ENCODE measurements at places on chromosomes 7 and 10. TPM values are rescaled to one million over a fixed set of nuclear protein-coding genes. Genes with fewer than 3 reads are reported as not detected.

IKZF1 gene
- polyA plus RNA-seq: not detected

ACTR3C gene
- not detected for polyA plus RNA-seq

CCDC3 gene
- 0.24 TPM for polyA plus RNA-seq

PRF1 gene
- not detected for polyA plus RNA-seq

LEP gene
- polyA plus RNA-seq: not detected

IFIT2 gene
- 1.1 TPM for polyA plus RNA-seq

- H3K27ac ChIP-seq: peak overlapping the region; percentile 42
- H3K36me3 ChIP-seq: no peaks in the 10 kb centered on the region
- peaks cover 1% of the 10 kb centered on the region for H3K27me3 ChIP-seq
- peak; percentile 92 for DNase-seq
Observed at GRCh38 chr10:33412653-33413361, 78.3 kb upstream of the NRP1 start.

DNA sequence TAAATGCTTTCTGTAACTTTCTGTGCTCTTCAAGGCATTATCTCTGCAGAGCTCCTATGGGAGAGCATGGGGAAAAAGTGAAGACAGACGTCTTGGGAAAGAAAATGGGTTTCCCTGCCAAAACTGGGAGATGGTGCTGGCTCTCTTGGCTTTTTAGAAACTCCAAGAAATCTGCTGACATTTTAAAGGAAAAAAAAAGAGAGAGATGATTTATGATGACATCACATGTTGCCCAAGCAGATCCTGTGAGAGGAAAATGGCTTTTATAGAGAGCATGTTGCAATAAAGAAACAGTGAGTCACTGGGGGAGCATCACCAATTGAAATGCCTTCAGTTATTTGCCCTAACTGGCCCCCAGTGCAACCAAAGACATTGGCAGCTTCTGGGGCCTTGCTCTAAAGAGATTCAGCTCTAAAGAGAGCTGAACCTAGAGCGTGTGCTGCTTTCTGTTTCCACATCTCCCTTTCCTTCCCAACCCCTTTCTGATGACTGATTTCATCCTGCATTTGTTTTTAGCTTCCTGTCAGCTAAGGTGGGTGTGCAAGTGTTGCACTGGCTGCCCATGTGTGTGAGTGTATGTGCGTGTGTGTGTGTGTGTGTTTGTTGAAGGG lies 37.7 kb downstream of the LRMDA start:
- peak overlapping the region; percentile 93 for H3K27ac ChIP-seq
- H3K4me1 ChIP-seq: peaks cover 10% of the 10 kb centered on the region
- H3K27me3 ChIP-seq: peaks cover 13% of the 10 kb centered on the region
- H3K4me3 ChIP-seq: no peak overlapping the region
- peak; percentile 84 for DNase-seq

- H3K36me3 ChIP-seq: 0 out of 2 replicates have a peak, but pooled peaks cover 1% of the 10 kb centered on the region
- no peaks in the 10 kb centered on the region for H3K27me3 ChIP-seq
- H3K4me1 ChIP-seq: 0 out of 2 replicates have a peak, but pooled peaks cover 5% of the 10 kb centered on the region
- no peak overlapping the region for H3K4me3 ChIP-seq
- DNase-seq: no peak
Observed at GRCh38 chr7:6269527-6269926, 2.9 kb downstream of the CYTH3 start.

DNA sequence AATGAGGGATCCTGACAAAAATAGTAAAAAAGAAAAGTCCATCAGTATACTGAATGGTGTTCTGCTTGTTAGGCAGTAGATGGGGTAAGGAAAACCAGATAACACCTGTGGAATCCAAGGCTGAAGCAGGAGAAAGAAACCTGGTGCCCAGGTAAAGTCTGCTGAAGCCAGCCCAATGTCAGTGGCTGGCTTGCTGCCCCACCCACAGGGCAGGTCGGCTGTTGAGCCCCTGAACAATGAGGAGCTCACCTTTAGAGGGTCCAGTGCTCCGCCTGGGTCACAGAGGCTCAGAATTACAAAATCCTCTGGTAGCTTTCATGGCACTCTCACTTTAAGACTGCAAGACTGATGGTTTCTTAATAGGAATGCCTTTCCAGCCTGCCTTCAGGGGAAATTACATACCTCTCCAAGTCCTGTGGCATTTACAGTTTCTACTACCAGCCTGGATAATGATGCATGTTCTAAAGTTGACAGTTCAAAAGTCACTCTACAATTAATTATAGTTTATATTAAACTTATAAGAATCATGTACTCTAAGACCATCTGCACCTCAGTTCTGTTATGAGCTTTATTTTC lies 23.8 kb downstream of the DHX32 start:
- no peak overlapping the region for H3K4me3 ChIP-seq
- no peaks in the 10 kb centered on the region for H3K4me1 ChIP-seq
- H3K36me3 ChIP-seq: peaks cover 15% of the 10 kb centered on the region
- no peak for DNase-seq
- no peak overlapping the region for H3K27ac ChIP-seq

GRCh38 chr10:5314840-5315239 lies 49.9 kb upstream of the UCN3 start:
- DNase-seq: no peak
- 0 out of 2 replicates have a peak, but pooled peaks cover 1% of the 10 kb centered on the region for H3K27me3 ChIP-seq
- H3K27ac ChIP-seq: no peak overlapping the region
- no peaks in the 10 kb centered on the region for H3K4me1 ChIP-seq

ABLIM1 gene
- 8.1 TPM for polyA plus RNA-seq

- no peaks in the 10 kb centered on the region for H3K36me3 ChIP-seq
- H3K4me1 ChIP-seq: no peaks in the 10 kb centered on the region
- H3K4me3 ChIP-seq: no peak overlapping the region
Observed at GRCh38 chr10:71009126-71009525, 120.8 kb upstream of the PCBD1 start.

ENTPD1 gene
- not detected for polyA plus RNA-seq

TMEM196 gene
- polyA plus RNA-seq: not detected

- peaks cover 3% of the 10 kb centered on the region for H3K4me1 ChIP-seq
- DNase-seq: no peak
- peaks cover 14% of the 10 kb centered on the region for H3K36me3 ChIP-seq
- H3K27me3 ChIP-seq: no peaks in the 10 kb centered on the region
- no peak overlapping the region for H3K27ac ChIP-seq
- no peak overlapping the region for H3K4me3 ChIP-seq
Observed at GRCh38 chr7:44110719-44111635, 6.8 kb downstream of the AEBP1 start.

DNA sequence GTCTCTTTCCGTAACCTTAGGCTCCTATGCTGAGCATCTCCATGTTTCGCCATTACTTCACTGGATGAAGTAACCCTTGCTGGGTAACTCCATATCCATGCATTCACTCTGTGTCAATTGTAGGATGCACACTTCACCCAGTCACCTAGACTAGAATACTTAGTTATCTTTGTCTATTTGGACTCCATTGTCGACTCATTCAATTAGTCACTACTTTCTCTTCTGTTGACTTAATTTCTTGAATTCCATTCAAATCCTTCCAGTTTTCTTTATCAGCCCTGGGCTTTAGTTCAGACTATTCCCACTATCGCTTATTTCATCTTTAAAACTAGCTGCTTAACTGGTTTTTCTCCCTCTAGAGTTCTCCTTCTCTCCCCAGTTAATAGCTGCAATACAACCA lies 111.3 kb upstream of the TNS3 start:
- peak; percentile 76 for DNase-seq
- no peaks in the 10 kb centered on the region for H3K36me3 ChIP-seq
- H3K4me3 ChIP-seq: no peak overlapping the region

SFTPD gene
- polyA plus RNA-seq: not detected

DDX21 gene
- polyA plus RNA-seq: 33.9 TPM

GFRA1 gene
- 9.5 TPM for polyA plus RNA-seq

DNA sequence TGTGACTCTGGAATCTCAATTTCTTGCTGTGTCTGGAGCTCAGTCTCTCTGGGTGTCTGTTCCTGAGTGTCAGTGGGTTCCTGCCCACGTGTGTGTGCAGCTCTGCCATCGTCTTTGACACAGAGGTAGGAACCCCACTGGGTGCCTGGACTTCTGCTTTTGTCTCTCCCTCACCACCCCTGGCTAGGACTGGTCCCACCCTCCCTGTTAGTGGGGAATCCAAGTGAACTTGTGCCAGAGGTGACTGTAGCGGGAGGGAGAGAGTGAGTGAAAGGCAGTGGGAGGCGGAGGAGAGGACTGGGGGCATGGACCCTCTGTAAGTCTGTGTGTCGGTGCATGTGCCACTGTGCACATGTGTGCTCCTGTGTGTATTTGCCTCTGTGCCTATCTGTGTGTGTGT lies 299.9 kb upstream of the ZMIZ1 start:
- no peak overlapping the region for H3K4me3 ChIP-seq
- DNase-seq: no peak
- no peak overlapping the region for H3K27ac ChIP-seq
- no peaks in the 10 kb centered on the region for H3K36me3 ChIP-seq
- H3K27me3 ChIP-seq: peaks cover 2% of the 10 kb centered on the region

DNA sequence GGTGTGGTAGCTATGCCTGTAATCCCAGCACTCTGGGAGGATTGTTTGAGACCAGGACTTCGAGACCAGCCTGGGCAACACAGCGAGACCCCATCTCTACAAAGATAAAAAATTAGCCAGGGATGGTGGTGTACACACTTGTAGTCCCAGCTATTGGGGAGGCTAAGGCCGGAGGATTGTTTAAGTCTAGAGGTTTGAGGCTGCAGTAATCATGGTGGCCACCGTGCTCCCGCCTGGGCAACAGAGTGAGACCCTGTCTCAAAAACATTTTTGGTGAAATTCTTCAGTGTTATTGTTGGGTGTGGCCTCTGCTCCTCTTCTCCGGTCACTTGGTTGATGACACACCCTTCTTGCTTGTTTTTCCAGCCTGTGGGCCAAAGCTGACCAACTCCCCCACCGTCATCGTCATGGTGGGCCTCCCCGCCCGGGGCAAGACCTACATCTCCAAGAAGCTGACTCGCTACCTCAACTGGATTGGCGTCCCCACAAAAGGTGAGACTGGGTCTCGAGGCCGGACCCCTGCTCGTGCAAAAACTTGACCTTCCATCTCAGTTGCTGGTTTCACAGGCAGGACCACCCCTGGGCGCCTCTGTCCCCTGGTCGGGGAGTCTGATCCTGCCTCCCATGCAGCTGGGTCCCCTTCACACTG lies 10.6 kb downstream of the PFKFB3 start:
- no peak for DNase-seq
- H3K27ac ChIP-seq: no peak overlapping the region
- H3K4me3 ChIP-seq: no peak overlapping the region
- H3K36me3 ChIP-seq: peaks cover 49% of the 10 kb centered on the region

DNA sequence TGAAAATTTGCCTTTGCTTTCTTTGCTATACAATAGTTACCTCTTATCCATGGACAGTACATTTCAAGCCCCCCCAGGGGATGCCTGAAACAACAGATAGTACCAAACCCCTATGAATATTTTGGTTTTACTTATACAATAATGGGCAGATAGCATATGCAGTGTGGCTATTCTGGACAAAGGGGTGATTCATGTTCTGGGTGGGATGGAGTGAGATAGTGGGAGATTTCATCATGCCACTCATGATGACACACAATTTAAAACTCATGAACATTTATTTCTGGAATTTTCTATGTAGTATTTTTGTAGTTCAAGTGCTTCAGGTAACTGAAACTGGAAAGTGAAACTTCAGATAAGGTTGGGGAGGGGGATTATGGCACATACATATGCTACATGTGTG lies 12.0 kb downstream of the STARD3NL start:
- peak; percentile 52 for DNase-seq
- H3K4me3 ChIP-seq: no peak overlapping the region
- H3K27ac ChIP-seq: no peak overlapping the region
- H3K27me3 ChIP-seq: no peaks in the 10 kb centered on the region

- DNase-seq: no peak
- H3K36me3 ChIP-seq: no peaks in the 10 kb centered on the region
- H3K4me3 ChIP-seq: no peak within 1 kb of the TSS
- no peaks in the 10 kb centered on the region for H3K27me3 ChIP-seq
Observed at GRCh38 chr10:26216585-26217395, at the start of gene GAD2. GAD2 (plus strand) TSS chr10:26216774; CDS start chr10:26216810, 36 bp downstream.

DNA sequence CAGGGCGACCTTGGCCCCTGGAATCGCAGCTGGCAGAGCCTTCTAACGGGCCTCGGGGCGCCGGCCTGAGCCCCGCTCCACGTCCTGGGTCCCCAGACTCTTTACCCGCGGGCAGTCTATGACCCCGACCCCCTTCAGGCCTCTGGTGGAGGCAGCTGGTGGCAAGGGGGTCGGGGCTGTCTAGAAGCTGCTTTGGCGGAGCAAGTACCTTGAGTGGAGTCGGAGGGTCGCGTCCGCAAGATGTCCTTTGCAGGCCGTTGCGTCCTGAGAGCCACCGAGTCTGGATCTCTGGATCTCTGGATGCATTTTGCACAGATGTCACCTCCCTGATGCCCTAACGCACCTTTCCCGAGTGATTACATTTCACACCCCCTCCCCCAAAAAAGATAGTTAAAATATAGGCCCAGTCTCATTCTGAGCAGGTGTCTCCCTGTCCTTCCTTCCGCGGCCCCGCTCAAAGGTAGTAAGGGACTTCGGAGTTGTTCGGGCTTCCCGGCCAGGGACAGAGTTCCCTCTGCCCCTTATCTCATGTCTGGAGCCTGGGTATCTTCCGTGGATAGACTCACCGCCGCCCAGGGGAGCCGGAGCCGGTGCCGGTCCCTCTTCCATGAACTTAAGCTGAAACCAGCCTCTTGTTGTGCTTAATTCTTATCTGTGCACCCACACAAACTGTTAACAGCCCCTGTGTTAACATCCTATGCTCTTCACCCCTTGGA lies 457 bp downstream of the ACADSB start:
- H3K27me3 ChIP-seq: no peaks in the 10 kb centered on the region
- H3K4me3 ChIP-seq: peak overlapping the region; percentile 61
- H3K4me1 ChIP-seq: no peaks in the 10 kb centered on the region

DNA sequence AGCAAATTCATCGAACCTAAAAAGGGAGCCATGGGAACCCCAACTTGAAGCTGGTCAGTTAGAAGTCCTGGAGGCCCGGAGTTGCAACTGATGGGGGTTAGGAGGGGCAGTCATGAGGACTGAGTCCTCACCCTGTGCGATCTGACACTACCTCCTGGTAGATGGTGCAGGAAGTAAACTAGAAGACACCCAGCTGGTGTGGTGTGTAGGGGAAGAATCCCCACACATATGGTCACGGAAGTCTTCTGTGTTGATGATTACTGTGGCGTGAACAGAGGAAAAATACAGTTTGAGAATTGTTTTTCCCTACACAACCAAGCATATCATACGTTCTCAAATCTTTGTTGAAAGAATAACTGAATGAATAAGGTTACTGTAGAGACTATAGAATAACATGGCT lies 164.6 kb upstream of the KCTD7 start:
- no peak overlapping the region for H3K4me3 ChIP-seq
- no peak overlapping the region for H3K27ac ChIP-seq
- no peak for DNase-seq

IRF5 gene
- 0.14 TPM for polyA plus RNA-seq

- peaks cover 17% of the 10 kb centered on the region for H3K36me3 ChIP-seq
- H3K4me3 ChIP-seq: no peak overlapping the region
- H3K4me1 ChIP-seq: peaks cover 5% of the 10 kb centered on the region
- no peak overlapping the region for H3K27ac ChIP-seq
Observed at GRCh38 chr10:127353544-127353943, 157.2 kb upstream of the INSYN2A start.

DNAJC30 gene
- 10.6 TPM for polyA plus RNA-seq

- no peak for DNase-seq
- no peak overlapping the region for H3K27ac ChIP-seq
- H3K4me3 ChIP-seq: no peak overlapping the region
- H3K4me1 ChIP-seq: no peaks in the 10 kb centered on the region
Observed at GRCh38 chr10:18290651-18291313, 150.6 kb downstream of the CACNB2 start.
